NCI-H345 (cell line): ENCODE measurements at places on chromosomes 11 and 22.

DNA sequence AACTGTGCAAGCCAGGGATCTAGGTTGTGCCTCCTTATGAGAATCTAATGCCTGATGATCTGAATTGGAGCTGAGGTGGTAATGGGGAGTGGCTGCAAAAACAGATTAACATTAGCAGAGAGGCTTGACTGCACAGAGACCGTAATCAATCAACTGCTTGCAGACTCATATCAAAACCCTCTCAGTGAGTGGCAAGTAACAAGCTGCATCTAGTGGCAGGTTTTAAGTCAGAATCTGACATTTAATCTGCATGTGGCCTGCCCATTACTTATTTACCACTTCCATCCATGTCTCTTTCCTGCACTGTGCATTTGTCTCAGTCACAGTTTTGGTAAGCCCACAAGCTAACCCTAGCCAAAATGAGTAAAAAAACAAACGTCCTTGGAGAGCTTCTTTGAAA lies 11.2 kb downstream of the C11orf58 start:
- DNase-seq = no peak

- peak; percentile 31 for DNase-seq
These were observed 164.4 kb upstream of the ZBED5 start for GRCh38 chr11:11022125-11022730.

DNA sequence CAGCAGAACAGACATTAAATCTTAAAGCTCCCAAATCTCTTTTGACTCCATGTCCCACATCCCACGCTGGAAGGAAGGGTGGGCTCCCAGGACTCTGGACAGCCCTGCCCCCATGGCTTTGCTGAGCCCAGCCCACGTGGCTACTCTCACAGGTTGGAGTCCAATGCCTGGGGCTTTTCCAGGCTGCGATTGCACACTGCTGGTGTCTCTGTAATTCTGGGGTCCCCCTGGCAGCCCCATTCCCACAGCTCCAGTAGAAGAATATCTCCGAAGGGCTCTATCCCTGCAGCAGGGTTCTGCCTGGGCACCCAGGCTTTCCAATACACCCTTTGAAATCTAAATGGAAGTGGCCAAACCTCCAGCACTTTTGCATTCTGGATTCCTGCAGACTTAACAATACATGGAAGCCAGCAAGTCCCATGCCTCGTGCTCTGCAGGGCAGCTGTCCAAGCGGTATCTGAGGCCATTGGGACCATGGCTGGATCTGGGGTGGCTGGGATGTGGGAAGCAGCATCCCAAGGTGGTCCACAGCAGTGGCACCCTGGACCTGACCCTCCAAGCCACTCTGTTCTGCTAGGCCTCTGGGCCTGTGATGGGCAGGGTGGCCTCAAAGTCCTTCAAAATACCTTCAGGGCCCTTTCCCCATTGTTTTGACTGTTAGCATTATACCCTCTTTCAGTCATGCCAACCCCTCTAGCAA lies 47.9 kb upstream of the TH start:
- DNase-seq = no peak

DNA sequence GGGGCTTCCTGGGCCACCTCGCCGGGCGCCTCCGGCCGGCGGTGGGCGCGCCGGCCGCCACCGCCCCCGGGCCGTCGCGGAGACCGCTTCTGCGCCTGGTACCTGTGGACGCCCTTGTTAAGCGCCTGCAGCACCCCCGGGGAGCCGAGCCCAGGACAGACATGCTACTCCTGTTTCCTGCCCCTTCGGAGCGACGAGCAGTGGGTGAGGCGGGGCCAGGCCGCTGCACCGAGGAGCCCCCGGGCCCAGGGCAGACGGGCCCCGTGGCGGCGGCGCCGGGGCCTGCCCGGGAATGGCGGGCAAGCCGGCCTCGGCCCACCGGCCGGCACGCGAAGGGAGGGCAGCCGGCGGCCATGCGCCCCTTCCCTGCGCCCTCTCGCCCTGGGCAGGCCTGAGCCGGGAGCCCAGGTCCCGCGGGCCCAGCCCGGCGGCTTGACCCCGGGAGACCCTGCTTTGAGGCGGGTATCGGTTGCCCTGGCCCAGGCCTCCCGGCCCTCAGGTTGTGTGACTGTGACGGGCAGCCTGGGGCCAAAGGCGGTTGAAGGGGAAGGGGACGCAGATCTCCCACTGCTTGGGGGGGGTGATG lies 789 bp upstream of the KDM2A start:
- DNase-seq = peak; percentile 29

DNA sequence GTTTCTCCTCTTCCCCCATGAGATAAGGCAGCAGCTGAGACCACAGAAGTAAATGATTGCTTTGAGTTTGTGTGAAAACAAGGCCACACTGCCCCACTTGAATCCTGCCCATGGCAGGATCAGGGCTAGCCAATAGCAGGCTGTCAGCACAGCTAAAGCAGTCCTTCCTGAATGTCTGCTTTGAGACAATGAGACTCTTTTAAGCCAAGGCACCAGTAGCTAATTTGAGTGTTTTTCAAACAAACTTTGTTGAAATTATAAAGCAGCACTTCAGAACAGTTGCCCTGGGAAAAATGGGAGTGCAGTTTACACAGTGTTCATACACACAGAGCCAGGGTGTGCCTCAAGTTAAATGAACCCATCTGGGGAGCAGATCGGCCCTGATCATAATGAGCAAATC lies 103.5 kb upstream of the OR5AK2 start:
- DNase-seq = no peak

- peak; percentile 29 for DNase-seq
These were observed 913 bp downstream of the ZNHIT2 start for GRCh38 chr11:65116370-65117205.

- no peak for DNase-seq
These were observed 105.3 kb downstream of the ETS1 start for GRCh38 chr11:128482092-128482491.

GRCh38 chr11:40393511-40393910 lies 1065.9 kb downstream of the LRRC4C start:
- no peak for DNase-seq

DNA sequence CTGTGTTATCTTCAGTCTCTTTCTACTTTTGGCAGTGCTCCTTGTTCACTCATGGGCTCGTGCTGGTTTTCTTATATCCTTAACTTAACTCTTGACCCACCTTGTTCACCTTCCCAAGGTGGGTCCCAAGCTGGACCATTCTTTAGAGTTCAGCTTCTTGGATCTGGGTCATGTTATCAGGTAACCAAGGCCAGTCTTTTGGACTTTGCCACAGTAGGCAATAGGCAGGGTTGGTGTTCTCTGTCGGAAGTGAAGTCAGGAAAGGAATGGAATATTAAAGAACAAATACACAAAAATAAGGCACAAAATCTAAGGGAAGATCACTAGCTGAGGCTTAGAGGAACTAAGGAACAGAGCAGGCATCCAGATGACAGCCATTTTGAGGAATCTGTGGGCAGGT lies 202.7 kb downstream of the ARHGAP42 start:
- no peak for DNase-seq

- no peak for DNase-seq
These were observed 40.2 kb upstream of the CELSR1 start for GRCh38 chr22:46577368-46578249.

DNA sequence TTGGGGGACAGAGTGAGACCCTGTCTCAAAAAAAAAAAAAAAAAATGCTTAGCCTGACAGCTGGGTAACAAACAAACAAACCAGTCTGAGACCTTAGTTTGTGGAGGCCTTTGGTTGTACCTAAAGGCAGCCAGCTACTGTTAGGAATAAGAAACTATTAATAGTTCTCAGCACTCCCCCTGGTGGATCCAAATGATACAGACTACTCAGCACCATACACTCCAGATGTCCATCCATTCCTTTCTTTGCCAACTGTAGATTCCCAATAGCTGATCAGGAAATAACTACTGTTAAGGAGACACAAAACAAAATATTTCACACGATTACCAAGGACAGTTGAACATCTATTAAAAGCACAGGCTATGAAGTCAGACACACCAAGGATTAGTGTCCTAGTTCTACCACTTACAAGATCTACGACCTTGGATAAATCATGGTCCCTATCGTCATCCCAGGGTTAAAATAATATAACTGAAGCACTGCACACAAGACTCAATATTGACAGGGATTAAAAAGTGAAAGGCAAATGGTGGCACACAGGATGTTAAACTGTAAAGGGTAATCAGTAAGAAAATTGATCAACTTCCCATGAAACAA lies 17.2 kb downstream of the CLDN25 start:
- DNase-seq = peak; percentile 10

GRCh38 chr11:8289492-8289918 lies 25.8 kb upstream of the LMO1 start:
- DNase-seq = no peak

DNA sequence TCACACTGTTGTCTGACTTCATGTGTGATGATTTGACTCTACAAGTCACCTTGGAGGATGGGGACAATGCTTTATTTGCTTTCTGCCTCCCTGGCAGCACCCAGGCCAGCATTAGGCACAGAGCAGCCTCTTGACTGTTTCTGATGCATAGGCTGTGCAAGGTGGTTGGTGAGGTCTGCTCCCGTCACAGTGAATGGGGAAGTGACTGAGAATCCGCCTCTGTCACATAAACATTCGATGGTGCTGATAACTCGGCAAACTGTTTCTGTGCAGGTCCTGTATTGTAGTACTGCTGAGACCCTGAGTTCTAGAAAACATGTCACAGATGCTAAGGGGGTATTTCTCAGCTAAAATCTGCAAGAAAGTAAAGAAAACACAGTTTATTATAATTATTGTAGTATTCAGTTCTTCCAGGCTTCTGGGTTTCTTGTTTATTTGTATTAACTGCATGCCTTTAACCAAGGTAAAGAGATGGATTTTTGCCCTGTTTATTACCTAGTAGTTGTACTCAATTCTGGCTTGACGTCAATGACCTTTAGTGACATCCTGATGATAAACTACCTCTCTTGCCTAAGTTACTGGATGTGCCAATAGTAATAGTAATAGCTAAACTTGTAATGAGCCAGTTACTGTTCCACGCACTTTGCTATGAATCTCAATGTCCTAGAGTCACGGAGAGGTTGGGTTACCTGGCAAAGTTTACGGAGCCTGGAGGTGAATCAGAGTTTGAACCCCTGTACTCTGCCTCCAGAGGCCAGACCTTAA lies 24.8 kb upstream of the RCN1 start:
- no peak for DNase-seq

DNA sequence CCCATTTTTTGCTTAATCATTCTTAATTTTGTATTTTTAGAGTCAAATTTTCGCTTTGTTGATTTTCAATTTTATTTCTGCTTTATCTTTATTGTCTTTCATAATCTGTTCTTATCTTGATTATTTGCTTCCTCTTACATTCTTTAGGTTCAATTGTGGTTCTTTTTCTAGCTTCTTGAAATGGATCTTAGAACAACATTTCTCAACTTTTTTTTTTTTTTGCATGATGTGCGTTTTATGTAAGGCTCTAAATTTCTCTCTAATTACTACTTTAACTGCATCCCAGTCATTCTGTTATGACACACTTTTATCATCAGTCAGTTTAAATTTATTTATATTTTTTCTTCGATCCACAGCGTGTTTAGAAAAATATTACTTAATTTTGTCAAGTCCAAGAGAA lies 65.2 kb upstream of the PARVA start:
- DNase-seq = no peak

DNA sequence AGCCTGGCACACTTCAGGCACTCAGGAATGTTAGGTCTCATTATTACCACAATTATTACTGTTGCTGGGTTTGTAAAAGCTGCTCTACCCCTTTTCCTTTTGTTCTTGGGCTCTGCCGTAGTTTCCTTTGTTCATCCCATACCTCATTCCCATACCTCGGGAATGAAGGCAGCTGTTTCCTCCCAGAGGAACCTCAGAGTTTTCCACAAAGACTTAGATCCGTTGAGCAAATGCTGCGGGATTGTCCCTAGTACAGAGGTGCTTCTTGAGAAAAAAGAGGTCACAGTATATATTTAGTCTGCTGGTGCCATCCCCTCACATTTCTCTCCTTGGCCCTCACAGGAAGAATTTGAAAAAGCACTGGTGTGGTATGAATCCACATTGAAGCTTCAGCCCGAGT lies 134.7 kb downstream of the TTC17 start:
- no peak for DNase-seq

GRCh38 chr22:38479096-38479837 lies 11.4 kb downstream of the KDELR3 start:
- no peak for DNase-seq
